Gastrocnemius medialis (tissue), 4 donors: ENCODE measurements at places on chromosomes 3 and 15. TPM values are rescaled to one million over a fixed set of nuclear protein-coding genes. Genes with fewer than 3 reads are reported as not detected.

The BTLA gene
- not detected for total RNA-seq

DNA sequence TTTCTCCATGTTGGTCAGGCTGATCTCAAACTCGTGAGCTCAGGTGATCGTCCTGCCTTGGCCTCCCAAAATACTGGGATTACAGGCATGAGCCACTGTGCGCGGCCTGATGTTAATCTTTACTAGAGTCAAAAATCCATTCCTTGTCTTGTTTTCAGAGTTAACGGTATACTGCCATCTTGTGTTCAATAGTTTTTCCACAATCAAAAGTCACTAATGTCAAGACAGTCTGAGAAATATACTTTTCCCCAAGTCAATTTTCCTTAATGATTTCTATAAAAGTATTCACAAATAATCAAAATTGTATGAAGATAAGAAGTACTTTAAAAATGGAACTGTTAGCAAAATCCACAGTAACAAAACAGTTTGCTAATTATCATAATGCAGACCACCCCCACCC is 8.5 kb downstream of the CRBN start:
- no peak for DNase-seq

The PLA2G4F gene
- total RNA-seq = 1.0 TPM

DNA sequence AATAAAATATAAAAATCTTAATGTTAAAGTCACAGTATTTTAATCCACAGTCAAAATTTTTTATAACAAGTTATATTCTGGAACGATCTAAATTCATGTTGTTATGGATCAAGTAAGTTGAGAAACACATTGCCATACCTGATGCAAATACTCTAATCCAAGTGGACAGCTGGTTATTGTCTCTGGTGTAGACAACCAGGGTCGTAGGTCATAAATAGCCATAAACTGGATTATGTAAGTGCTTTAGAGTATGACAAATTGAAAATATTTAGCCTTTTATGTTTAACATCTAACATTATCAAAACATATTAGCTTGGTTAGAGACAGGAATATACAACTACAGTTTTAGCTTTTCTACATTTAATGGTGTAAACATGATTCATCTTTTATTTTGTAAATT is 53.0 kb downstream of the PLSCR2 start:
- DNase-seq = no peak

GRCh38 chr15:75095594-75095993 is 72.2 kb downstream of the PPCDC start:
- no peak for DNase-seq

- no peak for DNase-seq
These were observed 950.1 kb downstream of the TBL1XR1 start for GRCh38 chr3:176247191-176247590.

The HRG gene
- total RNA-seq = 1.1 TPM

DNA sequence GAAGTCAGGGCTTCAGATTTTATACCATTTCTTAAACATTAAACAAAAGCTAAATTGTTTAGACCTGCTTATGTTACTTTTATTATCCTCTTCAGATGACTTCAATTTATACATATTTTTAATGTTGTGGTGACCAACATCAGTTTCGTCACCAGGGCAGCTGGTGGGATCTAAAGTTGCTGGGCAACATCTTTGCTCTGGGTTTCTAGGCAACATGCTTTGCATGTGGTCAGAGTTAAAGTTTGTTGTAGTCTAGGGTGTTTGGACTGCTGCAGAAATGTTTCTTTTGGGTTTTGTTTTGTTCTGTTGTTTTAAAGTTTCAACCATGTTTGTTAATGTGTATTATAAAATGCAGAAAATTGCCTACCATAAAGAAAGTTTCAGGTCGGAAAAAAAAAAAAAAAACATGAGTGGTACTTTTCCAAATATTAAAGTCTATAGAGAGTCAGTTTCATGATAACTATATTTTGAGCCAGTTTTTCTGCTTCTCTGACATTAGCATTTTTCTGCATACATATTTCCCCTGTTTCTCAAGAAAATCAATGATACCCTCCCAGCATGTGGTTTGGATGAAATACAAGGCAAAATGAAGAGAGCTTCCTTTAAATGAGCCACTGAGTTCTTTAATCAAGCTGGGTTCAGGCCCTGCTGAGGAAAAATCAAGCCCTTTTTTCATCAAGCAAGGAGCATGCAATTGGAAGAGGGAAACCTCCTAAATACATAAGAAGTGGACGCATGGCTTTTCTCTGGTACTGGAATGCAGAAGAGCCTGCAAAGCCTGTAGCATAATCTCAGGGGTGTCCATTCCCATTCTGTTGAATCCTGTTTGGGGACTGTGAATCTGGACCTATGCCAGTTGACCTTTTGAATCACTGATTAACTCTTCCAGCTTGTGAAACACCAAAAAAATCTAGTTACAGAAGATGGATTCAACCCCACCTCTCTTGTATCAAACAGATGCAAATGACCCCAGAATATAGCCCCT is 35.0 kb upstream of the VGLL3 start:
- no peak for DNase-seq

DNA sequence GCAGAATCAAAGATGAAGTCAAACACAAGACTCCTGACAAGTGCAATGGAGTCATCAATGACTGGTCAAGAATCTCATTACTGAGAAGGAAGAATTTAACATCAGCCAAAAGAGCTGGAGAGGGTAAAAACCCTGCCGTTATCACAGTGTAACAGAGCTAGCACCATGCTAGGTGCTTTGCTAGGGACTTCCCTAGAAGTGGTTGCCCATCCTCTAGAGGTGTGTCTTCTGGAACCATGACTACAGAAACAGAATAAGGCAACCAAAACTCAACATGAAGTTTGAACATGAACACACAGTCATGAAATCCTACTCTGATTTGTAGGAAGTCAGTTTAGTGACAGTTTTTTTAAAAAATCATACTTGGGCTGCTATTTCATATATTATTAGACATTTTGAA is 9.5 kb downstream of the ACAD11 start:
- DNase-seq = no peak

The AQP9 gene
- total RNA-seq = 0.52 TPM

DNA sequence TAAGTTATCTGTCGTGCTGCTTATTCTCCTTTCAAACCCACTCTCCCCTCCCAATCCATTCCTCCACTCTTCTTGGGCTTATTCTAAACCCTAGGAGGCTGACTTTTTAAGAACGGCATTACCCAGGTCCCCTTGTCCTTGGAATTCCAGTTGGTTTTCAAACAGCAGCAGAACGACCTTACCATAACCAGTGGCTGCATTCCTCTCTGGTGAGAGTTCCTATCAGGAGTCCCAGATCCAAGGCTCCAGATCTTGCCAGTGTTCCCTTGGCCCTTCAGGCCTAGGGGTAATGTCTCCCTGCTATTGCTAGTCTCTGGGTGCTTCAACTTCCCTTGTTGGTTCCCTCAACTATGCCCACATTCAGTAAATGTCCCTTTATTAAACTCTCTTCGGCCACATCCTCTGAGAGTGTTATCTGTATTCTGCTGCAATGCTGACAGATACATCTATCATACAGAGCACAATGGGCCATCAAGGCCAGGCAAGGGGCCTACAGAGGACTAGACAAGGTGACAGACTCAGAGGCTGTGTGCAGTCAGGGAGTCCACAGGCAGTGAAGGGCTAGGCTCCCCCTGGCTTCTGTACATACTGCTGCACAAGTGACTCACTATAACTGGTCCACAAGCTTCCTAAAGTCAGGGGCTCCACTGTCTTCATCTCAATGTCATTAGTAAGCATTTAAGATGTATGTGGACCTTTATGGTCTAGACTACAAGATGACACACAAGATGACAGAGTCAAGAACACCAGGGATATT is 10.1 kb downstream of the LYSMD2 start:
- DNase-seq = no peak

The LPCAT4 gene
- total RNA-seq = 3.4 TPM

DNA sequence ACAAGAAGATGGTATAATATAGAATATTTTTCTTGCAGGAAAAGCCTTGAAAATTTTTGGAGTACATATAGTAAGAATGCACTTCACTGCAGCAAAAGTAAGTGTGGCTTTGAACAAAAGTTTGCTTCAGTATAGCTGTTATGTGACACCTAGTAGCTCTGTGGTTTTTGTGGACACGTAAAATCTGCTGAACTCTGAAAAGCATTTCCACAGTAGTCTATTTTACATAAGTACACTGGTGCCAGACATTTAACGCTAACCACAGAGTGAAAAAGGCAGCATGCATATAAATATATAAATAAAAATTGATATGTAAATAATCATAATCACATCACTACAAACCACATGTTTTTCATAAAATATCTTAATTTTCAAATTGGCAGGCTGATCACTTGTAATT is 39.8 kb downstream of the CGGBP1 start:
- DNase-seq = no peak

DNA sequence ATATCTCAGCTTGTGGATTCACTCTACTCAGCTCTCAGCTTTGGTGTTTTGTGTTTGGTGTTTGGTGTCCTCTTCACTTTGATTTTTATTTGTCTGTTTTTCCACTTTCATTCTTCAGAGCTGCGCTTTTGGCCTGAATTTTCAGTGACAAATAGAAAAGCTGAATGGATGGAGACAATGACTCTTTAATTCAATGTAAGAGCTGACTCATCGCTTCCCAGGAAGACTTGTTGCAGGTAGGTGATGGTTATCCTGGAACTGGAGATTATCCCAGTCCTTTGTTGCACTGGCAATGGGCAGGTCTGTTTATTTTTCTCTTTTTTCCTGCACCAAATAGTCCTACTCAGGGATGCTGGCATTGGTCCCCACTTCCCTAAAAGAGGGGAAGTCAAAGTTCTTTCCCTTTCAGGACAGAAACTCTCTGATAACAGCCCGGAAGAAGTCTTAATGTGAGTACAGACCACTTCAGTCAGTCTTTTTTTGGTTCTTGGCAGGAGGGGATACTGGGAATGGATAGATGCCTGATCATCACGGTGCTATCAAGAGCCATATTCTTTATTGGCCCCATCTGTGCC is 12.4 kb upstream of the AEN start:
- DNase-seq = no peak

The CSPG4 gene
- 103 TPM for total RNA-seq

DNA sequence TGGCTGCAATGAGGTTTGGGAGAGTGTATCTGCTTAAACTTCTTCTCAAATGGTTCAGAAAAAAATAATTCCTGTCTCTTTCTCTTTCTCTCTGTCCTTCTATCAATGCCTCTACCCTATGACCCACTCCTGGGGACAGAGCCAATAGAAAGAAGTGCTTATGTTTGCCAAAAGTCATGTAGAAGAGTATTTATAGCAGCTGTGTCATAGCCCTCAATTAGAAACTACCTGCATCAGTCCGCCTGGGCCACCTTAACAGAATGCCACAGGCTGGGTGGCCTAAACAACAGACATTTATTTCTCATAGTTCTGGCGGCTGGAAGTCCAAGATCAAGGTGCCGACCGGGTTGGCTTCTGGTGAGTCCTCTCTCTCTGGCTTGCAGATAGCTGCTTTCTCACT is 92.5 kb downstream of the HMG20A start:
- peak; percentile 38 for DNase-seq

DNA sequence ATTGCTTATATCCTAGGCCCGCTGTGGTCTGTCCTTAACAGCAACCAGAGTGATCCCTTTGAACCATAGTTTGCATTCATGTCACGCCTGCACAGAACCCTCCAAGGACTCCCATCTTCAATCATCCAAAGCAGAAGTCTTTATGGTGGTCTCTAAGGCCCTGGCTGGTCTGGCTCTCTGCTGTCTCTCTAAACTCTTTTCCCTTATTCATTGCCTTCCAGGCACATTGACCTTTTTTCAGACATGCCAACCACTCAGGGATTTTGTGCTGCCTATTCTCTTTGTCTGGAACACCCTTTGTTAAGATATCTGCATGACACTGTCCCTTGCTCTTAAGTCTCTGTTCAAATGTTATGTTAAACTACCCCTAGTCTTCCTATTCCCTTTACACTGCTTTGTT is 21.9 kb upstream of the ZBTB47 start:
- no peak for DNase-seq

DNA sequence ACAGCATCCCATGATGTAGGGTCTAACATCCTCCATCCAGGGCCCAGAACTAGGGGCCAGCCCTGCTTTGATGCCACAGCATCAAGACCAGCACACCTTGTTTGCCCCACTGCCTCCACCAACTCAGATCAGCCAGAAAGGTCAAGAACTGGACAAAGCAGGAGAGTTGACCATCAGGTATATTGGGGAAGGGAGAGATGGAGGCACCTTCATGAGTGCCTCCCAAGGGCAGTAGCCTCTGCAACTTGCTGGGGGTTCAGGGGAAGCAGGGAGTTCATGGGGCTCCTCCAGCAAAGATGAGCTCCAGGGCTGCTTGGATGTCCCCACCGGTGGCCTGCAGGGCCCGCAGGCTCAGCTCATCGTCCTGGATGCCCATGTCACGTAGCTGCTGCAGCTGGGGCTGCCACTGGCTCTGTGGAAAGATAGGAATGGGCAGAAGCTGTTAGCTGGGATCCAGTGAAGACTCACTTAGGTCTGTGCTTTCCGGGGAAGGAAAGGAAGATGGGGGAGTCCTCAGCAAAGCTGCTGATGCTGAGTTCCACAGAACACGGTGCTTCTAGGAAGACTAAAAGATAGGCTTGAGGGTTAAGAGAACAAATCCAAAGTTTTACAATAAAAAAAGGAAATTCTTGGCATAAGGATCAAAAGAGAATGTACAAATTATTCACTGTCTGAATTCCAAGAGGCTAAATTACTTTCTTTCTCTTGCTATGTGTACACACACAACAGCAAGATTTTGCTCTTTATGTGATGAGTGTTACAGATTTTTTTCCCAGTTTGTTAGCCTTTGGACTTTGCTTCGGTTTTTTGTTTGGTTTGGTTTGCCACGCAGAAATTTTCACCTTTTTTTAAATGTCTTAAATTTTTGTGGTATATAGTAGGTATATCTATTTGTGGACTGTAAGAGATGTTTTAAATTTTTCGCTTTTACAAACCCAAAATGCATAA is 12.3 kb upstream of the SEMA7A start:
- DNase-seq = no peak

- DNase-seq = no peak
These were observed 17.5 kb upstream of the FNDC3B start for GRCh38 chr3:172021859-172022258.

GRCh38 chr15:57172925-57173324 is 203.4 kb upstream of the CGNL1 start:
- DNase-seq = no peak
